NCI-H510A (cell line): ENCODE measurements at places on chromosomes 1 and 21.

DNA sequence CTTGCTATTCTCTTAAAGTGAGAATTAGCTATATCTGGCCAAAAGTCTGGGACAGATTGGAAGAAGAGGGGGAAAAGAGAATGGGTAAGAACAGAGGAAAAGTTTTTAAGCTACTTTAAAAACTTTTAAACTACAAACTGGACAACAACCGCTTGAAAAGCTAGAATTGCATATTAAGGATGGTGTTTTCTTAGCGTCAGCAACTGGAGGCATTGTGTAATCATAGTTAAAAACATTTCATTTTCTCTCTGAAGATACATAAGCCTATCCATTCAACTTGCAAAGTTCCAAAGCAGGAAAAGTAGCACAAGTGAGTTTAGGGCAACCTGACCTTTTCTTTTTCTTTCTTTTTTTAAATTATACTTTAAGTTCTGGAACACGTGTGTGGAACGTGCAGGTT lies 10.9 kb downstream of the PBX1 start:
- DNase-seq: no peak

DNA sequence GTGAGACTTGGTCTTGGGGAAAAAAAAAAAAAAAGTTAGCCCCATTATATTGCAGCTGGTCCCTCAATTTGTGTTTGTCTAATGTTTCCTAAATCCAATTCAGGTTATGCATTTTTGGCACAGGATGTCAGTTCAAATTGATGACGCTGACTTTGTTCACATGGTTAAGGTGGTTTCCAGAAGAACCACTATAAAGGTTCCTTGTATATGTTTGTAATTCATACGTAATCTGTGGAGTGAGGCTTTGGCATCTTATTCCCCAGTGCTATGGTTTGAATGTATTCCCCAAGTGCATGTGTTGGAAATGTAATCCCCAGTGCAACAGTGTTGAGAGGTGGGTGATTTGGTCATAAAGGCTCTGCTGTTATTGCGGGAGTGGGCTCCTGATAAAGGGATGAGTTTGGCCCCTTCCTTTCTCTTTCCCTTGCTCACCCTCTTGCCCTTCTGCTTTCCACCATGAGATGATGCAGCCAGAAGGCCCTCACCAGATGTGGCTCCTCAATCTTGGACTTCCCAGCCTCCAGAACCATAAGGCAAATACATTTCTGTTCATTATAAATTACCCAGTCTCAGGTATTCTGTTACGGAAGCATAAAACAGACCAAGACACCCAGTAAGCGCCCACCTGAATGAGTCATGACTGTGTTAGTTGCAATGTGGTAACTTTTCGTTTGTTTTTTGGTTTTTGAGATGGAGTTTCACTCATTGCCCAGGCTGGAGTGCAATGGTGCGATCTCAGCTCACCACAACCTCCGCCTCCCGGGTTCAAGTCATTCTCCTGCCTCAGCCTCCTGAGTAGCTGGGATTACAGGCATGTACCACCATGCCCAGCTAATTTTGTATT lies 19.5 kb upstream of the HLCS start:
- no peak for DNase-seq

GRCh38 chr1:112688781-112689193 lies 14.3 kb downstream of the MOV10 start:
- no peak for DNase-seq

DNA sequence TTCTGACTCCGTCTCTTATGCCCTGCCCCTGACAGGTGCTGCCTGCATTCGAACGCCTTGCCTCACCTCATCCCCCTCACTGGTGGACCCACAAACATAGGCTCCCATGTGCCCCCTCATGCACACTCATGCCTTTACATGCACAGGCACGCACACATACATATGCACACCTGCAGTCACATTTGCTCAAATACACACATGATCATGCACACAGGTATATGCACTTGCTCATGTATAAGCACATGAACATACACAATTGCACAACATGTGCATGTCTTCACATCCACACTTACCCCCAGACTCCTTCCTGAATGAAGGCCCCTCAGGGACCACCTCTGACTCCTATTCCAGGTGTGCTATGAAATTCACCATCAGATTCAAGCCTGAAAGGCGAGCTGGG lies 506.9 kb downstream of the PTPRU start:
- DNase-seq: no peak

- no peak for DNase-seq
These were observed 577.5 kb downstream of the USP25 start for GRCh38 chr21:16307256-16307655.

- DNase-seq: no peak
These were observed 174.2 kb downstream of the LHX8 start for GRCh38 chr1:75308365-75308764.

DNA sequence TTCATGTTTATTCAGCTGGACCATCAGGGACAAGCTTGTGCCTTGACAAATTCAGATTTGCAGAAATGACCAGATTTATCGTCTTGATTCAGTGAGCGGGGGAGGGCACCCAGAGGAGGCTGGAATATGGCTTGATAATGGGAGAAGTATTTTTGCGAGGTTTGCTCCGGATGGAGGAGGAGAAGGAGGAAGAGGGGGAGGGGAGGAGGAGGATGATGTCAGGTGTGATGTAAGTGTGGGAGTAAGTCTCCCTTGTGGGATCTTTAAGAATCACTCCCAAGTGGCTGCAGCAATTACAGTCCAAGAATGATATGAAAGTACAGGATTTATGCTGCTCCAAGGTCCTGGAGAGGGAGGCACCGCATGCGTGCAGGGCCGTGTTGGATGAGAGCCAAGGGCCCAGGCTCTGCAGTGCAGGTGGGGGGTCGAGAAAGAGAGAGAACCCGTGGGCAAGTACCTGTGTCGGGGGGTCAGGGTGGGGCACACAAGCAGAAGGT lies 5.6 kb upstream of the ZNF496 start:
- no peak for DNase-seq

DNA sequence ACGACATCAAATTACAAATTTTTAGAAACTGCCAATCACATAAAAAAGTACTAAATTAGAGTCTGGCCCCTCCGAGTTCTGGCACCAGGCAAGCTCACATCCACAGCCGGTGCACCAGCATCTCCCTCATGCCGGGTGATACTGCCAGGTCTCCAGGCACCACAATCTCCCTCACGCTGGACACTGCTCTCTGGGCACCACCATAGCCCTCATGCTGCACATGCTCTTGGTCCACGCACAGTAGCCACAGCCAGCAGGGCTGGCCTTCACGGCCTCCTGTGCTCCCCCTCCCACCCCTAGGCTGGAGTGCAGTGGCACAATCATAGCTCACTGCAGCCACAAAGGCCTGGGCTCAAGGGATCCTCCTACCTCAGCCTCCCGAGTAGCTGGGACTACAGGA lies 65.5 kb downstream of the AKT3 start:
- DNase-seq: no peak
